ENCODE measurements at places on chromosomes 7 and 10.

DNA sequence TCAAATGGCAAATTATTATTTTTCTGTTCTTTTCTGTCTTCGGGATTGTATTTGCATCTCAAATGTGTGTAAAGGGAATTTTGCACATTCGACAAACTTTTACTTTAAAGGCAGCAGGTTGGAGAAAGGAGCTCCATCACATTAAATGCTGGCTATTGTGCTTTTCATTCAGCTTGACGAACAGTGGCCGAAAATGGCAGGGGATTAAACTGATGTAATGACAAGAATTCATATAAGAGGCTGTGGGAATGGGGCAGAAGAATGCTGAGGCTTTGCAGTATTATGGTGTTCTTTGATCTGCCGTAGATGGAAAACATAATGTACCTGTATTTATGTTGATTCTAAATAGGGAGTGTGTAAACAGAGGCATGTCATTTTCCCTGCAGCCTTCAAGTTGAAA, 376.0 kb downstream of the LRMDA start:
- DNase-seq = no peak

DNA sequence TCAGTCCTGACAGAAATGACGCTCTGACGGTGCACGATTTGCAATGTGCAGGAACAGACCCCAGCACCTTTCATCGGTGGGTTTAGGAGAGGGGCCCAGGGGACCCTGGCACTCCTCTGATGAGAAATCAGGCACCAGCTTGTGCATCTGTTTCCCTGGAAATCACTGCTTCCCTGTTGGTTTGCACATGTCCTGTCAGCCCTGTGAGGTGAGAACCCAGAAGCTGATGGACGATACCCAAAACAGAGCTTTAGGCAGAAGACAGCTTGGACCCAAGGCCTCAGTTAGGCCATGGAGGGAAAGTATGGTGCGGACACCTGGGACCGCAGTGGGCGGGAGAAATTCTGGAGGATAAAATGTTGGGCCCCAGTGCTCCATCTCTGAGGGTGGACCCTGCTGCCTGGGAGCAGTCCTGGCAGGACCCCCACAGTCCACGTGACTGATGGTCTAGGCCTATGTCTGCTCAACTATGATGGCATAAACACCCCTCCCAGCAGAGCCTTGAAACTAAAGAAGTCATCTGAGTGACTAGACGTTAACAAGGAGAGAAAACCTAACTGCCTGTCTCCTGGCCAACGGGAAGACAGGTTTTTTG, 242.8 kb downstream of the PTPRN2 start:
- DNase-seq = no peak

DNA sequence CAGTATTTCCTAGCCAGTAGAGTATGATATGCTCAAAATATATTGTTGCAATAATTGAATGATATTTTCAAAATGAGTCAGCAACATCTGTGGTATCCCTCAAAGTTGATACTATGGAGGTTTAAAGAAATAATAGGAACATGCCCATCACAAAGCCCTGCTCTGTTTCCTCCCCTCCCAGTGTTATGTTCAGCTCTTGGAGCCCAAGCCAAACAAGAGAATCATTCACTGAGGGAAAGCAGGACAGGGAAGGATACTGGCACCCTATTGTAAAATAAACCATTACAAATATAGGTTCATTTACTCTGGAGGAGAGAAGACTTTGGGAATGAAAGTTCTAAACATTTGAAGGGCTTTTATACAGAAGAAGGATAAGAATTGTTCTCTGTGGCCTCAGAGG, 37.6 kb downstream of the SORCS3 start:
- no peak for DNase-seq

DNA sequence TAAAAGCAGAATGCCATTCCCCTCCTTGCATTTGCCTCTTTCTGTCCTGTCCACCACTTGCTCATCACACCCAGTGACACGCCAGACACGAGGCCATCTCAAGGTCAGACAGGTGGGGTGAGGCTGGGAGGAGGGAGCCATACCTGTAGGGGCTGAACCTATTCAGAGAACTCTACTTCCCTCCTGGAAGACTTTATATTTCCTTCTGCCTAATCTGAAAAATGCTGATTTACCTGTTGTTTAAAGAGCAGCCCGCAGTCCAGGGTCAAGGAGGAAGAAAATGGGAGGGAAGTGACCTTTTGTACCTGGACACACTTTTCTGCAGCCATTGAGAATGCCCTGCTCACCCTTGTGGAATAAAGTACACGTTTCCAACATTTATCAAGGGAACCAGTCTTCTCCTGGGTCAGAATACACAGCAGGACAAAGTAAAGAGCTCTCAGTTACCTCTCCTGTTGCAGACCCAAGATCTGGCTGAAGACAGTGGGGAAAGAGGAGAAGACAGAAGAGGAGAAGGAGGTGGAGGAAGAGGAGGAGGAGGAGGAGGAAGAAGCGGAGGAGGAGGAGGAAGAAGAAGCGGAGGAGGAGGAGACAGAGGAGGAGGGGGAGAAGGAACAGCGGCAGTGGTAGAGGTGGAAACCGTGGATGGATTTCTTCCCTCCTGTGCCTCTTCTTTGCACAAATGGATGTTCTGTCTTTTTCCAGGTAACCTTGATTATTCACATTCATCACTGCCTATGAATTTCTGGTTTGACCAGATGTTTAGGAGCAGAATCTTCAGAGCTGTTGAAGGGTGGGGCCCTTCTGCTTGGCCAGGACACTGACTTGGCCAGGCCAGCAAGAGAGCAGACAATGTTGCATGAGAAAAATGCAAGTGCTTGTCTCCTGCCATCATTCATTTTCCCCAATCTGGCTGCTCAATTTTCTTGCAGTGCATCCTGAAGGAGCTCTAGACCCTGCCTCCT, 1.2 kb upstream of the BLNK start:
- no peak for DNase-seq

GRCh38 chr7:29065181-29065857, 81.0 kb downstream of the CPVL start:
- DNase-seq = no peak

GRCh38 chr7:1130021-1130990, 29.7 kb downstream of the ZFAND2A start:
- DNase-seq = peak; percentile 18

GRCh38 chr7:30971840-30972563, 8.2 kb downstream of the GHRHR start:
- no peak for DNase-seq

DNA sequence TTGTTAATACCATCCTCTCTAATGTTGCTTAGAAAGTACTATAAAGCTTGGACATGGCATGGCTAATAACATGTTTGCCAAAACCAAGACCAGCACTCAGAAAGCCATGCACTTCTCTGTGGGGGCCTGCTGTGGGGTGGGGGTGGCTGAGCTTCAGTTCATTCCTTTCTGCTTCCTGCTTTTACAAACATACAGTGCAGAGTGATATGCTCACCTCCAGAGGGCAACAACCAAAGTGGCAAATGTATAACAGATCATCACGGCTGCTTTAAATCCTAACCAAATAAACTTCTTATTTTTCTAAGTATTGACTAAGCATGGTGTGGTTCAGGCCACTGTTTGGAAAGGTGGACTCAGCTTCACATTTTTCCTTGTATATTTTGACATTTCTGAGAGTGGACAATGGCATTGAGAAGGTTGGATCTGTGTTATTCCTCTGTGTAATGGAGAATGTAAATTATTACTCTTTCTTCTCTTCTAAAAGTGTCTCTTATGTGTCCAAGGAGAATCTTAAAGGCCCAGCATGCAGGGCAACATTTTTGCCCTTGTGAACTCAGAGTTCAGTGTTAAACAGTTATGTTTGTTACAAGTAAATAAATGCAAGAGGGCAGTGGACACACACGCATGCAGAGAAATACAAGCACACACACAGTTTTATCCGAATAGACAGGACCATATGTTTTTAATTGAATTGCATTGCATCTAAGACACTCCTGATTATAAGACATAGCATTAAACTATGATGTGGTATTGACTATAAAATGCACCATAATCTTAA, 186.1 kb downstream of the HERPUD2 start:
- DNase-seq = no peak

GRCh38 chr10:36669615-36670352, 455.6 kb upstream of the ANKRD30A start:
- no peak for DNase-seq

- DNase-seq = no peak
Measured at GRCh38 chr10:86233131-86233530, 133.5 kb downstream of the GRID1 start.

- DNase-seq = peak; percentile 83
Measured at GRCh38 chr7:100691676-100692577, 2.1 kb downstream of the GIGYF1 start.

- no peak for DNase-seq
Measured at GRCh38 chr7:20598459-20599309, 16.8 kb upstream of the ABCB5 start.

- DNase-seq = no peak
Measured at GRCh38 chr10:84018826-84019225, 120.5 kb upstream of the GHITM start.

GRCh38 chr7:101555269-101555920, 73.7 kb downstream of the MYL10 start:
- DNase-seq = no peak

- no peak for DNase-seq
Measured at GRCh38 chr10:88111294-88111693, 247.9 kb downstream of the PTEN start.

- DNase-seq = no peak
Measured at GRCh38 chr7:81645435-81645834, 124.4 kb downstream of the HGF start.

DNA sequence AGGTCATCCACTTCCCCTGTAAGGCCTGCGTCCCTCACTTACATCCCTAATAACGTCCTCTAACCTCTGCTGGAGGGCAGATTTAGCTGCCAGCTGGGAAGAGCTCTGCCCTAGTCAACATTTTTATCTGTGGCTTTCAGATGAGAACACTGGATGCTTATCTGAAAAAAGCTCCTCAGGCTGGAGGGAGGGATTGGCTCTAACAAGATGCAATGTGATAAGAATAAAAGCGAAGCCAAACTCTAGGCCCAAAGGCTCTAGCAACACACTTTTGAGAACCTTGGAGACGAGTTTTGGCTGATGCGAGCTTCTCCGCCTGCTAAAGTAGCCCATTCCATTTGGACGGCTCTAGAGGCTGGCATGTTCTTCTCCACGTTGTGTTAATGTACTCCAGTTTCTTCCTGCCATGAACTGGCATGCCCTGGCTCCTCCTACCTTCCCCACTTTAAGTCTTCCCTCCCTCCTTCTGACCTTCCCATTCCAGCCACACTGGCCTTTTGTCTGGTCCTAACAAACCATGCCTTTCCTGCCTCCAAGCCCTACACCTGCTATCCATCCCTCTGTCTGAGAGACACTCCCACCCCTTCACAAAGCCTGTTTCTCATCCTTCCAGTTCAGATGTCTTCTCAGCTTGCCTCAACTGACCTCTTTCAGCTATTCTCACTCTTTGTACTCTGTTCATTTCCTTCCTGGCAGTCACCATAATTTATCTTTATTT, 62.5 kb upstream of the ATRNL1 start:
- no peak for DNase-seq

GRCh38 chr10:48608279-48608681, 3.4 kb upstream of the ARHGAP22 start:
- DNase-seq = no peak

- DNase-seq = no peak
Measured at GRCh38 chr10:26430641-26431163, 7.4 kb upstream of the APBB1IP start.

DNA sequence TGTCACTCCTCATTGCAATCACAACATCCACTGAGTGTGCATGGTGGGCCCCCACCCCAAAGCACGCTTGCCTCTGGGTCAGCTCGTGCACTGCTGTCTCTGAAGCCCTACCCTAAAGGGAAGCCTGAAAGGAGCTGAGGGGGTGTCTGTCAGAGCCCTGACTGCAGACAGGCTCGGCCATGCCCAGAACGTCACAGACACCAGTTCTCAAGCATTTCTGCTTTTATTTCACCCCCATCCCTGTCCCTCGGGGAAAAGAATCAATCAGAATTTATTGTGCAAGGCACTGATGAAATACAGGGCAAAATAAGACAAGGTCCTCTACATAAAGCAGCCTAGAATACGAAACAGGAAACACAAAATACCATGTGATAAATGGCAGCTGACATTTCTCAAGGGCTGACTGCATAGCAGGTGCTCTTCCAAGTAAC, 231.8 kb downstream of the WDR37 start:
- DNase-seq = no peak

- DNase-seq = no peak
Measured at GRCh38 chr10:106504536-106504935, 660.0 kb downstream of the SORCS1 start.

DNA sequence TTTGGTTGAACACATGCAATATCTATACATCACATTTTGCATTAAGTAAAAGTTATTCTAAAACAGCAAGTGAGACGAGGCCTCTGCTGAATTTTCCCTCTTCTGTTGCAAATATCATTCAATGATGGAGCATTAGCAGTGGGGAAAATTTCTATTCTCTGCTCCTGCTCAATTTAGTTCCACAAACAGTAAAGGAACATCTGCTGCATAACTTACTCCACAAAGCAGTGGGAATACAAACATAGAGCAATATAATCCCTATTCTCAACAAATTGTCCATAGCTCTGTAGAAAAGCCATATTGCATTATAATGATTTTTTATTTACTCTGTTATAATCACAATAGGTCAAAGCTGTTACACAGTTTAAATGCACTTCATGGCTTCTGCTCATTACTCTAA, 5.9 kb downstream of the AGR3 start:
- DNase-seq = no peak

- DNase-seq = no peak
Measured at GRCh38 chr10:51001587-51001986, 72.7 kb upstream of the PRKG1 start.

GRCh38 chr7:21497072-21497471, 45.8 kb upstream of the DNAH11 start:
- no peak for DNase-seq

GRCh38 chr10:50614444-50615137, 9.2 kb downstream of the SGMS1 start:
- DNase-seq = no peak

Data from heart left ventricle (tissue), 16 donors.